ENCODE measurements at places on chromosomes 7 and 10. TPM values are rescaled to one million over a fixed set of nuclear protein-coding genes. Genes with fewer than 3 reads are reported as not detected.

DNA sequence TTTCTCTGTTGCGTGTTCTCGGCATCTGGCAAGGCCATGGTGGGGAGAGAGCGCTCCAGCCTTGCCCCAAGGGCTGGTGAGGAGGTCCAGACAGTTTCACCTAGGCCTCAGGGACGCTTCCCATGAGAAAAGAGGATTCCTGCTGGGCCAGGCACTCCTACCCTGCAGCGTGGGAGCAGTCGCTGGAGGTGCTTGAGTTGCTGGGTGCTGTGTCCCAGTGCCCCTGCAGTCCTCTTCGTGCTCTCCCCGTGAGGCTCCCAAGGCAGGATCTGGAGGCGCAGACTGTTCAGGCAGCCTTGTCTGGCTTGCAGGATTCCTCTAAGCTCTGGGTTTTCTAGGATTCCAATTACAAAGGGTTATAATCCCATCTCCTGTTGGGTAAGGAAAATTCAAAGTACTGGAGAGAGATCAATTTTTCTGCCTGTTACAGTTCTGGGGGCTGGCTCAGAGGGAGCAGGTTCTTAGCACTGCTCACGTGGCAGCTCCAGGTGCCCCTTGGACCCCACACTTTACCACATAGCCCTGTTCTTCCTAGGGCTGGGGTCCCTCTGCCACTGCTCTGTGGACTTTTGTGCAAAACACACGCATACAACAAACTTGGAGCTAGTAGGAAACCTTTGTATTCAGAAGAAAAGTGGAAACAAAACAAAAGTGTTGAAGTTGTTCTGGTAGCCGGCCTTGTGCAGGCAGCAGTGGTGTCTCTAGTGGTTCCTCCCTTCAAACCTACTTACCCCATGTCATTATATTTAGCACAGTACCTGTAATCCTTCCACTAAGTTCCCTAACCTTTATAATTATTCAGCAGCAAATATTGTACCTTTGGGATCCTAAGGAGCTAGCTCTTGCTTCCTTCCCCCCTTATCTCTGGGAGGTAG lies 60.5 kb downstream of the CCNY start:
- H3K27me3 ChIP-seq: no peaks in the 10 kb centered on the region
- DNase-seq: no peak
- no peaks in the 10 kb centered on the region for H3K36me3 ChIP-seq
- no peak overlapping the region for H3K4me3 ChIP-seq

DNA sequence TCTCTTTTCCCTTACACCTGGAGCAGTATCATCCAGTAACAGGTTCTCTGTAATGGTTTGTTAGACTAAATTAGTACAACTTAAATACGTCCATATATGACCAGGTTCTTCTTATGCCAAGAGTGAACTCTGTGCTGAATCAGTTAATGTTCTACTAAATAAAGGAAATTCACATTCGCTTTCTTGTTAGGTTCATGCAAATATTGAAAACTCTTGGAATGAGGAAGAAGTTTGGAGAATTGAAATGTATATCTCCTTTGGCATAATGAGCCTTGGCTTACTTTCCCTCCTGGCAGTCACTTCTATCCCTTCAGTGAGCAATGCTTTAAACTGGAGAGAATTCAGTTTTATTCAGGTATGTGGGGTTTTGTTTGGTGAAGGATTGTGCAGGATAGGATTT lies 15.3 kb upstream of the CFAP69 start:
- no peaks in the 10 kb centered on the region for H3K4me1 ChIP-seq
- no peak for DNase-seq
- H3K27me3 ChIP-seq: no peaks in the 10 kb centered on the region
- no peak overlapping the region for H3K27ac ChIP-seq

- no peaks in the 10 kb centered on the region for H3K36me3 ChIP-seq
- H3K27ac ChIP-seq: no peak within 1 kb of the TSS
- peaks cover 26% of the 10 kb centered on the region for H3K27me3 ChIP-seq
- no peak within 1 kb of the TSS for H3K4me3 ChIP-seq
- no peak for DNase-seq
- no peaks in the 10 kb centered on the region for H3K4me1 ChIP-seq
Observed at GRCh38 chr10:118595598-118596425, at the start of gene PRLHR. TSS of gene PRLHR (minus strand) at chr10:118595648. CDS start at chr10:118595244, 404 bp downstream.

DNA sequence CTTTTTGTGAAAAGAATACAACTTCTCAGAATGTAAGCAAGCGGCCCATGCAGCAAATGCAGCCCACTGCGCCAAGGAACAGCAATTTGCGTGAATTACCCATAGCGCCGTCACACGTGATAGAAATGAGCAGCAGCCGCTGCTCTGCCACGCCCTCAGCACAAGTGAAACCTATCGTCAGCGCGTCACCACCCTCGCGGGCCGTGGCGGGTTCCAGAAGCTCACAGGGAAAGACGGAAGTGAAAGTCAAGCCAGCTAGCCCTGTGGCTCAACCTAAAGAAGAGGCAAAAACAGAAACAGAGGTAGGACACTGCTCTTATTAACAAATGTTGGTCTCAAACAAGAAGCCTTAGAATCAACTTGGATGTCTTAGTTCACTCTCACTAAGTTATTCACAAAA lies 70.5 kb downstream of the SHH start:
- peaks cover 84% of the 10 kb centered on the region for H3K36me3 ChIP-seq
- no peak overlapping the region for H3K27ac ChIP-seq
- no peak overlapping the region for H3K4me3 ChIP-seq
- no peaks in the 10 kb centered on the region for H3K4me1 ChIP-seq
- no peaks in the 10 kb centered on the region for H3K27me3 ChIP-seq

DNA sequence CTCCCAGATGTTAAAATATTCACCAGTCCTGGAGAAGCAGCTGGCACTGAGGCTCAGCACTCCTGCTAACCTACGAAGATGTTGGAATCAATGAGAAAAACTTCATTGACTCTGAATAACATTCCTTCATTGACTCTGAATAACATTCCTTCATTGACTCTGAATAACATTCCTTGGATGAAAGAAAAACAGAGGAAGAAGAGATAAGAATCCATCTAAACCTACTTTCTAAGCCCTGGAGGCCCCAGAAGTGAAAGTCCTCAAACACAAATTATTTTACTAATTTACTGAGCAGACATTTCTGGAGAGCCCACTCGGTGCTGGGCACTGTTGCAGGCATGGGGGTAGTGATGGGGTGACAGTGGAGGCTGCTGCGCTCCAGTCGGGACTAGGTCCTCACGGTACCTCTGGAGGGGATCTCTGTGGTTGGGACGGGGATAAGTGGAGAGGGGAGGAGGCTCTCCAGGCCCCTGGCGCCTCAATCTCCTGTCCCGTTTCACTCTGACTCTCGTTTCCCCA lies 254.1 kb downstream of the WDR37 start:
- H3K36me3 ChIP-seq: no peaks in the 10 kb centered on the region
- no peak overlapping the region for H3K27ac ChIP-seq
- no peaks in the 10 kb centered on the region for H3K4me1 ChIP-seq
- DNase-seq: no peak
- no peak overlapping the region for H3K4me3 ChIP-seq

The LRRC18 gene
- not detected for total RNA-seq

The RAPGEF5 gene
- 65.8 TPM for total RNA-seq

The LFNG gene
- 102 TPM for total RNA-seq

The CRYGN gene
- total RNA-seq: not detected

The BAMBI gene
- total RNA-seq: 16.3 TPM
